Brain (organoid and tissue), 16 donors: ENCODE measurements at places on chromosomes 6 and 20.

DNA sequence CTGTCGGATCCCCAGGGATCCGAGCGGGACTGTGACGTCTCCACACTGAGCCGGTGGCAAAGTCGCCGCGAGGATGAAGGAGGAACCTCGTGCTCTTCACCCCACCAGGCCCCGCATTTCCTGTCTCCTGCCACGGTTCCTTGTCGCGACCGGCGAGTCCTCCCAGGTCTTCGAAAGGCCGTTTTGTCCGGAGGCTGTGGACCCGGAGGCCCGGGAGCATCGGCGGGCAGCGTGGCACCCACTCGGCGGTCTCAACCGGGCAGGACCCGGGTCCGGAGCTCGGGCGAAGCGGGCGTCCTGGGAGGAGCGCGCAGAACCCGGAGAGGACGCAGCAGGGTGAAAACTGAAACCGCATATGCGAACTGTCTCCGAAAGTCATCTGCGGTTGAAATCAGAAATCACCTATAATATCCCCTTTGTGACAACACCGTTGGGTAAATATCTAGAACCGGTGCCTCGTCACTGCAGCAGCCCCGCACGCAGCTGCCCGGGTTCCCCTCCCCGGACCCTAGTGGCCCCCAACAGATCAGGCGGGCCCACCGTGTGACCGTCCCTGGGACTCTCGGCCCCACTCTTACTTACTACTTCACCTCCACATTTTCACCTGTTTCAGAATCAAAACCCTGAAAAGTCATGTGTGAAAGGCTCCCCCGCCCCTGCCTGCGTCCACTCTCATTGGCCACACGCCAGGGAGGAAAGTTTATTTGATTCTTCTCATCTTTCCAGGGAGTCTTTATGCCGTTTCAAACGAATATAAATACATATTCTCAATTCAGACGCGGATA lies 3.1 kb upstream of the ULBP2 start:
- no peak for DNase-seq

GRCh38 chr6:52086741-52087140 lies 672 bp downstream of the PKHD1 start:
- DNase-seq, result no peak

DNA sequence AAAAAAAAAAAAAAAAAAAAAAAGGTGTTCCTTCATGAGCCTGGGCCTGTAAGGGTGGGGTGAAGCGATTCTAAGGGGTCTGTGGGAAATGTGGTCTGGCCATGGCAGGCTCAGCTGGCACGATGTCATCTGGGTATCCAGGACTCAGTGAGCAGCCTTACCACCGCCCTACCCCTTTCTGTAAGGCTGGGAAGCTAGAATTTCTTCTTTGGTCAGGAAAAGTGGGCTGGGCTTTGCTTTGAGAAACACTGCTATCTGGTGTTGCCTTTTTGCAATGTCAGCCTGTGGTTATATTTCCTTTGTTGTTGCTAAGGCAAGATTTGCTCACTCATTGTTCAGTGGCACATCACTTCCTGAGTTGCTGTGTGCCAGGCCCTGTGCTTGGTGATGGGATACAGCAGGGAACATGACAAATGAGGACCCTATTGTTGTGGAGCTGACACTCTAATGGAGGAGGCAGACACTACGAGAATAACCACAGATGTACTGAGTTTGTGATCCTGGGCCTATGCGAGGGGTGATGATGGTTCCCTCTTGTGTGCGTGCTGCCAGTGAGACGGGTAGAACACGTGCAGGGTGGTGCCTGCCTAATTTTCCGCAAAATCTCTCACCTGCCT lies 45.9 kb upstream of the ZNFX1 start:
- DNase-seq, result peak; percentile 45

- DNase-seq, result no peak
Observed at GRCh38 chr6:17710331-17710730, 3.6 kb upstream of the NUP153 start.

GRCh38 chr20:57685146-57685758 lies 24.6 kb downstream of the PMEPA1 start:
- DNase-seq, result peak; percentile 81

DNA sequence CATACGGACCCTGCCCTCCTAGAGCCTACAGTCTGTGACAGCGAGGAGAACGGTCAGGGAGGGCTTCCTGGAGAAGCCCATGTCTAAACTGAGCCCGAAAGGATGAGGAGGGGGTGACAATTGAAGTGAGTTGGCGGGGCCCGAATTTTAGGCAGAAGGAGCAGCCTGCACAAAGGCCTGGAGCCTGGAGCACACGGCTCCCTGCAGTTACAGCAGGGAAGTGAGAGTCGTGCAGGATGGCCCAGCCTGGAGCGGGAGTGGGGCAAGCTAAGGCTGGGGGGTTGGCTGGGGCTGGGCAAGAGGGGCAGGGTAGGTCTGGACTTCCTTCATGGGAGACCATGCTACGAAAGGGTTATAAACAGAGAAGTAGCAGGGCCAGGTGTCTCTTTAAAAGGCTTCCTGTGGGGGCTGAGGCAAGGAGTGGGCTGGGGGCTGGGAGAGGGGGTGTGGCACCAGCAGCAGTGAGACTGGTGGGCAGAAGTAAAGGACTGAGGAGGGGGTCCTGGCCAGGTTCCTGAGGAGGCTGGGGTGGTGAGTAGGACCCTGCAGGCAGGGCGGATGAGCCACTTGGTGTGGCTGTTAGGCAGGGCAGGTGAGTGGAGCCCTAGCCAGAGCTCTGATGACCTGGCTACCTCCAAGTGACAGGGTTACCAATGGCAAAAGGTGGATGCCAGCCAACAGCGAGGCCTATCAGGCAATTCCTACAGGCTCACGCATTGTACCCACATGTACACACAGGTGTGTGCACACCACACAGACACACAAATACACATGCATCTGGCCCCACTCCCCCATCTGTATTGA lies 119.2 kb downstream of the MRPL14 start:
- no peak for DNase-seq

- DNase-seq, result peak; percentile 15
Observed at GRCh38 chr6:108497883-108498282, 62.8 kb upstream of the FOXO3 start.

DNA sequence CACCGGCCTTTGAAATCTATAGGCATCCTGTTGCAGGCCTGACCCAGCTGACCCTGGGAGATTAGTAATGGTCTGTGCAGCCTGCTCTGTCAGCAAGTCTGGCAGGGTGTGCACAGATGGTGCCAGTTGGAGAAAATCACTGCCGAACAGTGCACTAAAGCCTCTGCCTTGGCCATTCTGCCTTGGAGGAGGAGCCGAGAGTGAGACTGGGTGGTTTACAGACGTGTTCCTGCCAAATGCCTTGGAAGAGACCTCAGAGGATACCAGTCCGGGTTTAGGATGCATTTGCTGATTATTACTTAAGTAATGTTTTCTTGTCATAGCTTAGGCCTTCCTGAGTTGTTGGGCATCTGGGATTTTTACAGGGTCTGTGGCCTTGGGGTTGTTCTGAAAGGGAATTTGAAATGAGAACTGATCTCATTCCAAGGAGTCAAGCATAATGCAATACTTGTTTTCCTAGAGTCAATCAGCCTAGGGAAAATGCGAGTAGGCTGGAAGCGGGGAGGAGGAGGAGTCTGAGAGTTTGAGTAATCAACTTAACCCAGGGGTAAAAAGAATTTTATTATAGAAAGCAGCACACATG lies 292.1 kb downstream of the SOX4 start:
- DNase-seq, result peak; percentile 87

GRCh38 chr20:50224531-50225255 lies 34.1 kb downstream of the CEBPB start:
- no peak for DNase-seq

- DNase-seq, result no peak
Observed at GRCh38 chr6:43706788-43707187, 19.2 kb upstream of the MRPS18A start.

GRCh38 chr6:118761645-118762044 lies 110.3 kb upstream of the CEP85L start:
- DNase-seq, result no peak

DNA sequence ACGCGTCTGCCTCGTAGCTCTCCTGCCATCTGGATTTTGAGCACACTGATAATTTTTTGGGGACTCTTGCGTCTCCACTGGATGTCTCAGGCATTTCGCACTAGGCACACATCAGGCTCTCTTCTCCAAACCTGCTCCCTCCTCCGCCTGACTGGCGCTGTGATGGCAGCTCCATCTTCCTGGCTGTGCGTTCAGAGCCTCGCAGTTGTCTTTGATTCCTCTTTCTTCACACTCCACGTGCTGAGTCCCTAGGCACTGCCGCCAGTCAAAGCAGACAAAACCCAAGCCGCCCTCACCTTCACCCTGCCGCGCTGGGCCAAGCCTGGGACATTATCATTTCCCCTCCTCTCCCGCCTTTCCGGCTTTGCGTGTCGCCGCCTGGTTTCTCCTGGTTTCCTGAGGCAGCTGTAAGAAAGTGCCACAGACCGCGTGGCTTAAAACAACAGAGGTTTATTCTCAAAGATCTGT lies 778 bp downstream of the PSMG4 start:
- DNase-seq, result peak; percentile 82

GRCh38 chr20:40589581-40589980 lies 99.5 kb downstream of the MAFB start:
- DNase-seq, result no peak

- DNase-seq, result no peak
Observed at GRCh38 chr20:34401741-34402455, 38.8 kb downstream of the ITCH start.

GRCh38 chr20:37669062-37669772 lies 24.6 kb upstream of the CTNNBL1 start:
- no peak for DNase-seq

DNA sequence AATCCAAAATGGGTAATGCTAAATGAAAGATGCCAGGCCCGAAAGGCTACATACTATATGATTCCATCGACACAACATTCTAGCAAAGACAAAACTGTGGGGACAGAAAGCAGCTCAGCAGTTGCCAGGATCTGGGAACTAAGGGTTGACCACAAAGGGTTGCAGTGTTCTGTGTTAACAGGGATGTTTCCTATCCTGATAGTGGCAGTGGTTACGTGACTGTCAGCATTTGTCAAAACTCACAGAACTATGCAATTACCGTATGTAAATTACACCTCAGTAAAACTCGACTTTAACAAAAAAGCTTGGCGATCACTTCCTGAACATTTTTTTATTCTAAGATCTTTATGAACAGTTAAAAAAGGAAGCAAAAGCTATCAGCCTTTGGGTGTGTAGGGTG lies 83.9 kb downstream of the BANF2 start:
- DNase-seq, result no peak

GRCh38 chr6:154071711-154072110 lies 32.7 kb downstream of the OPRM1 start:
- DNase-seq, result no peak
